ENCODE measurements at places on chromosomes 5 and 9.

DNA sequence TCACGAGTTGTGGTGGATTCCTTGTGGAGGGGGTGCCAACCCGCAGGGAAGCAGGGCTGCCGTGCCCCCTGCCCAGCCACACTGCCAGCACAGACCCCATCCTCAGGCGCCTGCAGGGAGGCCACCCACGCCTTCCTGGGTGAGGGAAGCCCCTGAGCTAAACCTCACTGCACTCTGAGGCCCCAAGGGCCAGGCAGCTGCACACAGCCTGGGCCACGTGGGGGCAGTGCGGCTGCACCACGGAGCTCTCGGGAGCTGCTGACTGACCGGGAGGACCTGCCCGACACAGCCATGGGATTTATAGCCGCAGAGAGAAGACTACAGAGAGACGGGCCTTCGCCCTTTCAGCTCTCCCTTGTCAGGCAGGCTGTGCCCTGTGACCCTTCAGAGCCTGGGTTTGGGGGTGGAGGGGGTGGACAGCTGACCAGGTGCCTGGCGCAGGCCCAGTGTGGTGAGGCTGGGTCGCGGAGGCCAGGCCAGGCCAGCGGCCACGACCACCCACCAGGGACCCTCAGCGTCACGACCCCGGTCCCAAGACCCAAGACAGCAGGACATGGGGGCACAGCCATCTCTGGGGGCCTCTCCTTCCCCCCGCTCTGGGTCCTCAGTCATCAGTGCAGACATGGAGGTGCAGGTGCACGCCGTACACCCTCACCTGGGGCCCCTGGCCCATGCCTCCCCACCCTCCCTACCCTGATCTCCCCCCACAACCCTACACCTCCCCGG is 4.3 kb upstream of the AHRR start:
- DNase-seq: no peak

DNA sequence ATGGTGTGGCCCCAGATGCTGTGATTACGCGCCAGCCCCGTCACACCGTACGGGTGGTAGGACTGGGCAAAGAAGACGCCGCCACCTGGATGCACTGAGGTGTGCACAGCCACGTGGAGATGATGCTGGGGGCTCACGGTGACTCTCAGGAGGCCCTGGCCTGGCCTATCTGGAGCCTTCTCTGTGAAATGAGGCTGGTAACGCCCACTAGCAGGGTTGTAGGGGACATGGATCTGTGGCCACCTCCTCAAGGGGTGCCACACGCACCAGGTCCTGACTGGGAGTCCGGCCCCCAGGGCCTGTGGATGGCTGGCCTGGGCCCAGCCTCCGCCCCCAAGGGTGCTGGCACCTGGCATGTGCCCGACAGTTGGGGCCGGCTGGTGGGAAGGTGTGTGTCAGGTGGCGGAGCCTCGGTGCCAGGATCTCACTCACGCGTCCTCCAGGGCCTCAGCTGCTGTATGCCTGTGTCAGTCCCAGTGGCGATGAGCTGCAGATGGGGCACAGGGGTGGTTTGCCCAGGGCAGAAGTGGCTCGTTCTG is 32.4 kb downstream of the NEK6 start:
- peak; percentile 33 for DNase-seq

- DNase-seq: no peak
Measured at GRCh38 chr5:7425830-7426229, 29.9 kb downstream of the ADCY2 start.

DNA sequence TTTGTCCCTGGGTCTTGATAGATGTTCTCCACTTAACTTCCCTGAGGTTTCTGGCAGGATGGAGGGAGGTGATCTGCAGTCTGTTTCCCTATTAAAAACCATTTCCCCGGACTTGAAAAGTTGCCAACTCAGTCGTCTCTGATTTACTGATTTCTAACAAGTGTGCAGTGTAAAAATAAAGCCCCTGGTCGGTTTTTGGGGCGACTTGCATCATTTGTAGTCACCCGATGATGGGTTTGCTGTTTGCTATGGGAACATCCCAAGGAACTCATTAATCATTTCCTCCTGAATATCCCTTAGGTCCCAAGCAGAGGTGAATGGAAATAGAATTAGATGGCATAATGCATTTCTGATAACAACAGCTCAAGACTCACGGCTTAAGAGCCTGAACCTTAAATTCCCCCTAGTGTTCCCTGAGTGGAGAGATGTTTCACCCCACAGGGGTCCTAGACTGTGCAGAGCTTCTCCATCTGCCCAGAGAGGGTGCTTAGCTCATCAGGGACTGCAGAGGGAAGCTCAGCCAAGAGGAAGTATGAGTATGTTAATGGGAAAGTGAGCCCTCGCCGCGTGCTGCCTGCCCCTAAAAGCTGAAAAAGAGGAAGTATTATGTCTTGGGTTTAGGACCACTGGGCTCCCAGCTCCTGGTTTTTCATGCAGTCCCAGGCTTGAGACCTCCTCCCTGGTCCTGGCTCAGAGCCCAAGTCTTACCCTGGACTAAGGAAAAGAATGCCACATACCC is 115.1 kb upstream of the DAP start:
- no peak for DNase-seq

DNA sequence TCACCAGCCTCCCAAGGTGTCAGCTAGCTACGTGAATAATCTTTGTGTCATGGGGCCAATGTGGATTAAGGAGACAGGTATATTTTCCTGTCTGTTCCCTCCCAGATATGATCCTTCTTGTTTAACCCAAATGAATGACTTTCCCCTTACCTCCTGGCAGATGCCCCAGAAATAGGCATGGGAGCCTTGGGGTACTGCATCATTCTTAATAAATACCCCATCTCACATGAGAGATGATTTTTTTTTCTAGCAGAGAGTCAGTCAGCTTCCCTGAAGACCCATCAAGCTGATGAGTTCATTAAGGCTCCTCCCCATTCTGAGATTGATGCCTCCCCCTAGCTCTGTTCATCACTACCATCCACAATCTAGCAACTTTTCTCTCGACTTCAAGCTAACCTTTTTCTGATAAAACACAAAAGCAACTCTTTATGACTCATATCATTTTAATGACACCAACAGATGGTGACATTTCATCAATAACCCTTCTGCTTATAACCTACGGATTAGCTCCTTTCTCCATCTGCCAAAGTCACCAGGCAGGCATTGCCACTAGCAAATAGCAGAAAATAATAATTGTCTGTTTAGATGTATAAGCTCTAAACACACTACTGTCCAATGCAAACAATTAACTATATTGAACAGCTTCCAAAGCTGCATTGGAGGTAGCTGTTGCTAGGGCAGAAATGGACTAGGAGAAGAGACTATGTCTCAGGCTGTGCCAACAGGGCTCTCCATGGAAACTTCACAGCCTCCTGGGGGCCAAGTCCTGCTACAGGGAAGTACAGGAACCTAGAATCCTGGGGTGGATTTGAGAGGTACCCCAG is 143.7 kb downstream of the ACER2 start:
- peak; percentile 69 for DNase-seq

- DNase-seq: no peak
Measured at GRCh38 chr9:117224695-117225094, 190.2 kb downstream of the ASTN2 start.

- no peak for DNase-seq
Measured at GRCh38 chr9:111632695-111633388, 1.7 kb downstream of the DNAJC25 start.

- DNase-seq: peak; percentile 86
Measured at GRCh38 chr5:33299621-33300208, 141.1 kb upstream of the TARS1 start.

GRCh38 chr5:177490311-177490991 is 7.0 kb downstream of the PDLIM7 start:
- DNase-seq: no peak

- peak; percentile 58 for DNase-seq
Measured at GRCh38 chr9:84121991-84122523, 141.5 kb downstream of the RMI1 start.

DNA sequence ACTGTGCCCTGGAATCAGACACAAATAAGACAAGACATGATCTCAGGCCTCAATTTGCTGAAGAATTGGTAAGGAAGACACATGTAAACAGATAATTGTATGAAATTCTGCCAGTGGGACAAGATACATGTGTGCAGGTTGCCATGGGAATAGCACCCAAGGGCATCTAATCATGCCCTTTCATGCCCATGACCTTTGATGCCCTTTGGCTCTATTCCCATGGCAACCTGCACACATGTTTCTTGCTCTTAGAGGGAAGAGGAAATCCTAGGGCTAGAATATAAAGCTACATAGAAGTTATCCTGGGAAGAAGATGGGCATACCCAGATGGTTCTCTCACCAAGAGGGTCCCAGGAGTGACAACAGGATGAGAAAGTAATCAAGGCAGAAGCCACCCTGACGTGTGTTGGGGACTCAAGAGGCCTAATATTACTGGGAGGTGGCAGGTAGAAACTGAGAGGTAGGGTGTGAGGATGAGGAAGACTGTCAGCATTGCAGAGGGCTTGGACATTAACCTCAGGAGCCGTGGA is 34.4 kb downstream of the P4HA2 start:
- DNase-seq: no peak

Data from brain (organoid and tissue), 16 donors.